ENCODE measurements at places on chromosomes 7 and 10. TPM values are rescaled to one million over a fixed set of nuclear protein-coding genes. Genes with fewer than 3 reads are reported as not detected.

DNA sequence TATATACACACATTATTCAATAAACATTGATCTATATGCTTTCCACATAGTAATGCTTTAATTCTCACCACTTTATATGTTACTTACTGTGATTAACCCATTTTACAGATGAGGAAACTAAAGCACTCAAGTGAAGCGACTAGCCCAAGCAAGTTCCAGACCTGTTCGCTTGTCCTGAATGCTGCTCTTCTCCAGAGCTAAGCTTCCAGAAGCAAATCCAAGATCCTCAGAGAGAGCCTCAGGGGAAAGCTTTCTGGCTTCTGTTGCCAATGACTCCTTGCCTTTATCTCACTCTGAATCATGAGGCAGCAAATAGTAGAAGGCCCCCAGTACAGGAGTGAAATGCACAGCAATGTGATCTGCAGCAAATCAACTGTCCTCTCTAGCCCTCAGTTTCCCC is 32.2 kb downstream of the XPNPEP1 start:
- no peak for DNase-seq

Gene EPHB6
- 24.5 TPM for polyA plus RNA-seq

DNA sequence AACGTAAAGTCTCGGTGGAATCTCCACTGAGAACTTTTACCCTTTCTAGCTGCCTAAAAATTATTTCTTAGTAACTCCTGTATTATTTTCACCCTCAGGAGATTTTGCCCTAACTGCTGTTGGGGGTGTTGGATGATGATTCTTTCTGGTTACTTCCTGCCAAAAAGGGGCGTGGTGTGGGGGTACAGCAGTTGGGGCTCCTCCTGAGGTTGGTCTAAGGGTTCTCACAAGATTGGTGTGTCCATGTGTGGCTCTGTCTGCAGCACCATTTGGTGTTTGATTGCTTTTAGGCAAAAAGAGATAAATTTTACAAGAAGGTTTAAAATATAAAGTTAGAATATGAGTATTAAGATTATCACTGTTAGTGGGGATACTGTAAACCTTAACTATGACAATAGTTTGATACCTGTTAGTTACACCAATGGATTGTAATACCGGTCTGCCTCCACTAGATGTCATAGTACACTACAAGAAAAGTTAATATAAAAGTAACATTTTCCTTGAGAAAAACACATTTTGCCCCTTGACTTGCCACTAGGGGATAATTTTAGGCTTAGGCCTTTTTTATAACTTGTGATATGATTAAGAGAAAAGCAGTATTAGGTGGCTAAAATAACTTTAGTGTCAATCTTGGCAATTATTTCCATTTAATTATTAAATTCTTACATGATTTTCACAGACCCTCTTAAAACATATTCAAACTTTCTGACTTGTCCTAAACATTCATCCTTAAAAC is 928.7 kb downstream of the IPMK start:
- peak; percentile 22 for DNase-seq

- DNase-seq, result no peak
Measured at GRCh38 chr7:104162081-104162480, 45.7 kb downstream of the ORC5 start.

Gene ASZ1
- not detected for polyA plus RNA-seq

DNA sequence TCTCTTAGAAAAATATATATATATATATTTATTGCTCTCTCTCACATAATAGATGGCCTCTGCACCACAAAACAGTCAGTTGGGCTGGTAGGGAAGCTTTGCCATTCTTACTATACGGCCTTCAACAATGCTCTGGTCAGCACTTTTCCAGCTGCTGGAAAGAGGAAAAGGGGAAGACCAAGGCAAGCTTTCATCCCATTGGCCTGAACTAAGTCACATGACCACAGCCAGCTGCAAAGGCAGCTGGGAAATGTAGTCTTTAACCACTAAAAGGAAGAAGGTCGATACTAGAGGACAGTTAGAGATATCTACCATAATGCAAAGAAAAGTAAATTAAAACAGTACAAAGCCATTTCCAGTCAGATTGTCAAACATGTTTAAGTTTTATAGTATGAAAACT is 58.4 kb upstream of the MACROH2A2 start:
- DNase-seq, result no peak
